Neural cell (in vitro differentiated cells): ENCODE measurements at places on chromosomes 6 and 20. TPM values are rescaled to one million over a fixed set of nuclear protein-coding genes. Genes with fewer than 3 reads are reported as not detected.

FBXO5 gene
- polyA plus RNA-seq: 7.8 and 8.7 TPM in 2 replicates

CDYL gene
- 4.4 and 5.2 TPM in 2 replicates for polyA plus RNA-seq

BHLHE23 gene
- not detected in 2 replicates for polyA plus RNA-seq

OR2H2 gene
- polyA plus RNA-seq: not detected in 2 replicates

SOX18 gene
- 0.12 TPM in 1 of 2 replicates, not detected in the other for polyA plus RNA-seq

FNDC1 gene
- not detected in 2 replicates for polyA plus RNA-seq

PLTP gene
- 5.3 and 7.0 TPM in 2 replicates for polyA plus RNA-seq

TFAP2D gene
- not detected in 2 replicates for polyA plus RNA-seq

MMP24OS gene
- 7.7 and 8.3 TPM in 2 replicates for polyA plus RNA-seq

CNBD2 gene
- polyA plus RNA-seq: 9.5 TPM in 2 replicates

MTFR2 gene
- polyA plus RNA-seq: 1.4 TPM in 1 of 2 replicates, not detected in the other

FAM184A gene
- 41.9 and 47.5 TPM in 2 replicates for polyA plus RNA-seq

OTOR gene
- polyA plus RNA-seq: not detected in 2 replicates

SGK2 gene
- 0.81 and 5.8 TPM in 2 replicates for polyA plus RNA-seq

CD2AP gene
- 11.1 and 16.8 TPM in 2 replicates for polyA plus RNA-seq

TGM3 gene
- polyA plus RNA-seq: 0.10 and 0.24 TPM in 2 replicates

TUBB1 gene
- not detected in 2 replicates for polyA plus RNA-seq

HLA-DQA2 gene
- polyA plus RNA-seq: not detected in 2 replicates

BPIFB2 gene
- not detected in 2 replicates for polyA plus RNA-seq

NKAIN2 gene
- polyA plus RNA-seq: 23.2 and 28.4 TPM in 2 replicates

SMOC2 gene
- polyA plus RNA-seq: 0.50 and 1.2 TPM in 2 replicates
